ENCODE measurements at places on chromosomes 1 and 21.

DNA sequence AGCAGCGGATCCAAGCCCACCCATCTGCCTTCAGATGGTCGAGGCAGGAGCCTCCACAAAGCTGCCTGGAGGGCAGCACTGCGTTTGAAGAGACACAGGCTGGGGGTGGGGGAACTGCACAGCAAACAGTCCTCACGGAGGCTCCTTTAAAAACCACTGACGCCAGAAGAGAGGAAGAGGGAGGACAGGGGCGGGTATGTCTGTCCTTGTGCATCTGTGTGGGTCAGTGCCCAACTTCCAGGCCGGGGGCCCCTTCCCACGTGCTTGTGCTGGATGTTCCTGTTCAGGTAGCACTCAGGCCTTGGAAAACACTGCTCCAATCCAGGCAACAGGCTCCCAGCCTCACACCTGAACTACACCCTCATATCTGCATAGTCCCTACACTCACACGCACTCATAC lies 7.7 kb downstream of the AHDC1 start:
- DNase-seq: no peak

DNA sequence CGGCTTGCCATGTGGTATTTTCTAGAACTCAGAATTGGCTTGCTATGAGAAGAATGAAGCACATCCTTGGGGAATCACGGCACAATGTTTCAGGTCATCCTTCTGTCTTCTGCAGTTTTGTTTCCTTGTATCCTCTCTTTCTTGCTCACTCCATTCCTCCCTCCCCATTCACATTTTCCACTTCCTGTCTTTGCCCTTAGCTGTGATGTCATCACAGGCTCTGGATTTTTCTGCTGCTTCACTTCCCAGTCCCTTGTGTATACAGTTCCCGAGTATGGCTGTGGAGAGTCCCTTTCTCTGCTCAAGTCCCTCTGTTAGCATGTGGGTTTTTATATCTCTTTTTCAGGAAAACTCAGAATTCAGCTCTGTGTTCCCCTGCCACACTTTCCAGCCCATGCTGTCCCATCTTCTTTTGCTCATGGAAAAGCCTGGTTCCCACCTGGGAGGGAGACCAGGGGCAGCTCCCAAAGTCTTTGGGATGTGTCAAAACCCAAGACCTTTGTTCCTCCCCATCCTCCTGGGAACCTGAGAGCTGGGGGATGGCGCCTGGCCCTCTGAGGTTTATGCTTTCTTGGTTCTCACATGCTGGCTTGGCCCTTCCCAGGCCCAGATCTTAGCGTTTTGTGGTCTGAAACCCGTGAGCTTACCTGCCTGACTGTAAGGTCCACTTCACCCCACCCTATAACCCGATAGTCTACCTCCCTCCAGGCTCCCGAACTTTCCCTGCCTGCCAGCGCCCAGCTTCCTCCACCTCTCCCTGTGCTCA lies 4.8 kb upstream of the RGS16 start:
- DNase-seq: no peak

DNA sequence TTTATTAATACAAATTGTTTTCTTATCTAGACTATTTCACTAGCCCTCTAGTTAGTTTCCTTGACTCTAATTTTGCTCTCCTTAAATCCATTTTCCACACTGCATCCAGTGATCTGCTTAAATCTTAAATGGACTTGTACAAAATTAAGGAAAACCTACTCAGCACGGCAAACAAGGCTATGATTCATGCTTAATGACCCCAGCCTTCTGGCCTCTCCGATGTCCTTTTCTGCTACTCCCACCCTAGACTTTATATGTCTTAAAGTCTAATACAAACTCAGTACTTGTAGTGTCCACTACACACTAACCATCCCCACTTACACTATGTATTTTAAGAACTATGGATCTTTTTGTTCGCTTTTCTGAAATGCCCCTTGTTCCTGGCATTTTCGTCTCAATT lies 2.2 kb downstream of the TMED5 start:
- no peak for DNase-seq

DNA sequence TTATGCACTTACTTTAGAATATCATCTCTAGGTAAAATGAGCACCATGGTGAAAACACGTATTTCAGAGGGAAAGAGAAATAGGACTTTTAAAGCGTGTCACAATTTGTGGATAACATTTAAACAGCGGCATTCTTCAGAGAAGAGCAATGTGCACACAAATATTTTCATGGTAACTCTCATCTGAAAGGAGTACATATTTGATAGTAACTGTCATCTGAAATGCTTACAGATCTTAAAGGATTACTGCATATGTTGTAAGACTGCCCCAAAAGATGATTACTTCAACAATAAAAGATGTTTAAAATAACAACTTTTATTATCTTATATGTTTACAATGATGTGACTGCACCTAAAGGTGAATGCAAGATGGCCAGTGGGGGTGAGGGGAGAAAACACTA lies 408.8 kb downstream of the PLA2G4A start:
- no peak for DNase-seq

GRCh38 chr1:22729912-22730311 lies 19.3 kb downstream of the EPHB2 start:
- DNase-seq: no peak

DNA sequence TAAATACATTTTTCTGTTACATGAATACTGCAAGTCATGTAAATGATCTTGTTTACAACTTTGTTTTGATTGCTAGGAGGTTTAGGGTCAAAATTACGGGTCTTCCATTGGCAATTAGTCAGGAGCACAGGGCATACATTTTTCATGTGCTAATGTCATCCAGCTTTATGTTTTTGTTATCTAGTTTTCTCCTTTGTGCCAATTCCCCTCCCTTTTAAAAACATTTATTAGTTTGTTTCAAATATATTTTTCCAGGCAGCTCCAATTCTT lies 280.9 kb downstream of the GRIK1 start:
- no peak for DNase-seq

DNA sequence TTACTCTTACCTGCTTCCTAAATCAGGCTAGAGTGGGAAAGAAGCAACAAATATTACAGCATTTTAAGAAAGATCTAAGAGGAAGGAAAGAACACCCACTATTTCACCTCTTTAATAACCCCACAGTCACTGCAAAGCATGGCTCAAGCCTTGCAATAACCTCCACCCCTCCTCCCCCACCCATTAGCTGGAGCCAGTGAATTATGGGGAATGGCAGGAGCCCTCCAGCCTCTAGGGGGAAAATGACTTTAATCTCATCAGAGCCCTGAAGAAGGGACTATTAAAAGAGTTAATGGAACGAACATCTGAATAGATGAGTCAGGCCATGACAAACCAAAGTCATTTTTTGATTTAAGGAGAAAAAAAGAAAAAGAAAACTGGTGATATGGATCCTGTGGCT lies 630.7 kb upstream of the PLXNA2 start:
- DNase-seq: no peak

DNA sequence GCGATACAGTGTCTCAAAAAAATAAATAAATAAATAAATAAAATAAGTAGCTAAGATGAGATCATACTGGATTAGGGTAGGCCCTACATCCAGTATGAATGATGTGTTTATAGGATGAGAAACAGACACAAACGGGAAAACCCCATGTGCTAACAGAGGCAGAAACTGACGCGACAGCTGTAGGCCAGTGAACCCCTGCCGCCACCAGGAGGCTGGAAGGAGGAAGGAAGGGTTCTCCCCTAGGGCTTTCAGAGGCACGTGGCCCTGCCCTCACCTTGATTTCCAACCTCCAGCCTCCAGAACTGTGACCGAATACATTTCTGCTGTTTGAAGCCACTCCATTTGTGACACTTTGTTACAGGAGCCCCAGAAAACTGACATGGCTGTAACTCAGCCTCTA lies 38.5 kb downstream of the CHD5 start:
- no peak for DNase-seq

DNA sequence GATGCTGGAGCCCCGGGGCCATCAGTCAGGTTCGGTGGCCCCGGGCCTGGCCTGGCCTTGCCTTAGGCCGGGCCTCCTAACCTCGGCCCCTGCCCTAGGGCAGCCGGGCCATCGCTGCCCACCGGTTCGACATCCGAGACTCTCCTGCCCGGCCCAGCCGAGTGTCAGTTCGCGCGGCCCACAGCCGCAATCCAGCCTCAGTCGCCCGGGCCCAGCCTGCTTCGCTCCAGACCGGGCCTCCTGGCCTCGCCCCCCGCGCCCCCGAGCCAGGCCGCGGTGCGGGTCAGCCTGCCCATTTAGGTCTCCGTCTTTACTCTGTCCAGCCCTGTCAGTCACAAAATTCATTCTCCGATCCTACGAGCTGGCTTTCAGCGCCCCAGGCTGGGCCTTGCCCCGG lies 777 bp downstream of the LRRC41 start:
- DNase-seq: peak; percentile 48

DNA sequence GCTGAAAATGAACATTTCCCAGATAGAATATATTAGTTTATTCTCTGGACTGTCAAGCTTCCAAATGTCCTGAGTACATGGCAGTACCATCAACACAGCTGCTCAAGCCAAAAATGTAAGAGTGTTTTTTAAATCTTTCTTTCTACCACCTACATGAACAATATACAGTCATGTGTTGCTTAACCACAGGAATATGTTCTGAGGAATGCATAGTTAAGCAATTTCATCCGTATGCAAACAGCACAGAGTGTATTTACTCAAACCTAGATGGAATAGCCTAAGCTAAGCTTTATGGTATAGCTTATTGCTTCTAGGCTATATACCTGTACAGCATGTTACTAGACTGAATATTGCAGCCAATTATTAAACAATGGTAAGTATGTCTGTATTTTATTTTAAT lies 561.9 kb upstream of the ADGRL4 start:
- DNase-seq: no peak

GRCh38 chr1:1328254-1328653 lies 2.8 kb upstream of the TAS1R3 start:
- no peak for DNase-seq

DNA sequence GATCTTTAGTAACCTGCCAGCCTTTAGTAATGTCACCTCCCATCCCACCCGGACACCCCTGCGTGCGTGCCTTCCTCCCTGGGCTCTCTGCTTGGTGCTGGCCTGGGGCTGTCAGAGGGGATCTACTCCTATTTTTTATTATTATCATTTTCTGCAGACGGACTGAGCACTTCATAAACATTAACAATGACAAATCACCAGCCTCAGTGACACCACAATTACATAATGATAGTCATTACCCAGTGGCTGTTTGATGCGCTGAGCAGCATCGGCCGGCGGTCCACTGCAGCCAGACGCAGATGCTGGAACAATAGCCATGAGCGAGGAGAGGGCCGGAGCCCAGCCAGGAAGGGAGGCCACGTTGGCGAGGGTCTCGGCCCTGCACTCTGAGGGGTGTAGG lies 309.3 kb upstream of the AJAP1 start:
- no peak for DNase-seq

DNA sequence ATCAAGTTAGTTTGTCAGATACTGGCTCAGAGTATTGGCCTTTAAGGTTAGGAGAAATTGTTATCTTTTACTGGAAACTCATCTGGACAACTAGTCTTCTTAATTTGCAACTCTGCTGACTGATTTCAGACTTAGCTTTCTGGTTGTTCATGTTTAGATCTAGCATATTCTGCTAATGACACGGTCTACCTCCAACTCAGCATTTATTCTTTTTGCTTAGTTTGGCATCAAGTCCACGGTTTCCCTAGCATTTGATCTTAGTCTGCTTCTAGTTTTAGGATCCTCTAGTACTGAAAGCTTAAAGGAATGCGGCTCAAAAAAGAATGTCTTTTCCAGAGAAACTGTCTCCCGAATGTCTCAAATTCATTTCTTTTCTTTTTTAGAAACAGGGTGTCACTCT lies 75.6 kb upstream of the SLFNL1 start:
- no peak for DNase-seq

DNA sequence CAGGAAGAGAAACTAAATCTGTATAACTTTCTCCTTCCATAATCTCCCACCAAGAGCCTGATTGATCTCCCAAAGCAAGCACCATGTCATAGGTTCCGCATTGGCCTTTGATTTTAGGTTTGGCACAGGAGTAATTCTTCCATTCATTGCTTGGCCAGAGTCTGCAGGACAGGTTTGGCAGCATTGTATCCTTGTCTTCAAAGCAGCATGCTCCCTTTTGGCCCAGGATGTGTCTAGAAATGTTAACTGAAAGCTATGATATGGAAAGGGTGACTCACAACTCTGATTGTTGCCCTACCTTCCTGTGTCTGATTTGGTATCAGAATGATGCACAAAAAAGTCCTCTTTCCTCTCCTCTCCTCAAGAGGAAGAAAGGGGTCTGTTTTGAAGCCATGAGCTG lies 824.3 kb upstream of the PRMT6 start:
- DNase-seq: no peak

DNA sequence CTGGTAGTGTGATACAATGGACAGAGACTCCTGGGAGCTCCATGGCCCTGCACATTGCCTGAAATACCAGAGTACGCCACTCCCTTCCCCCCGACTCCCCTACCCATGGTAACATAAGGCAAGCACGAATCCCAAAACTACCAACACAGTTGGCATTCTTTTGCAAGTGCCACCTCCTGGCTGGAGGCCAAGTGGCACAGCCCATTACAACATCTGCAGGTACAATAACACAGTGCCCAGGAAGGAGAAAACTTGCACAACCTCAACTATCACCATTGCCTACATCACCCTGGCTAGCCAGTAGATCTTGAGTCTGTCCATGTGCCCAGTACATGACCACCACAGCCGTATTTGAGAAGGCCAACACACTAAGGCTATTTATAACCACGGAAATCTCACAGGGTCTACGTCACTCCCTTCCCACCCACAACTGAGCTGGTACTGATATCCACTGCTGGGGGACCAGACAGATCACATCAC lies 11.7 kb downstream of the ADAMTS1 start:
- no peak for DNase-seq

GRCh38 chr1:58290685-58291372 lies 255.7 kb downstream of the OMA1 start:
- DNase-seq: no peak

DNA sequence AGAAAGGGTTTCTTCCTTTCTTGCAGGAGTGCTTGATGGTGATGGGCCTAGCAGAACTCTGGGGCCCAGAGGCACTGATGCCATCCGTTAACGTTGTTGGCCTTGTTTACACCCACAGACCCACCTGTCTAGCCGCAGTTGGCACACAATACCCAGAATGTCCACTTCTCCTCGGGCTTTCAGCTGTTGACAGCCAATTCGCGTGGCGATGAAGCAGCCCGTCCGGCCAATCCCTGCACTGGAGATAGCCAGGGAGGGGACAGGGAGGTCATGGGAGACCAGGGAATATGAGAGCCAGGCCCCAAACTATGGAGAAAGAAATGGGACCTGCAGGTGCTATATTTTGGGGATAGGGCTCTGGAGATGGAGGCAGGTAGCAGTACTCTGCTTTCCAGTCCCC lies 5.7 kb upstream of the ARL8A start:
- no peak for DNase-seq

GRCh38 chr1:229406798-229407197 lies 27.1 kb downstream of the ACTA1 start:
- no peak for DNase-seq

GRCh38 chr1:44828841-44829440 lies 14.1 kb downstream of the PTCH2 start:
- no peak for DNase-seq

DNA sequence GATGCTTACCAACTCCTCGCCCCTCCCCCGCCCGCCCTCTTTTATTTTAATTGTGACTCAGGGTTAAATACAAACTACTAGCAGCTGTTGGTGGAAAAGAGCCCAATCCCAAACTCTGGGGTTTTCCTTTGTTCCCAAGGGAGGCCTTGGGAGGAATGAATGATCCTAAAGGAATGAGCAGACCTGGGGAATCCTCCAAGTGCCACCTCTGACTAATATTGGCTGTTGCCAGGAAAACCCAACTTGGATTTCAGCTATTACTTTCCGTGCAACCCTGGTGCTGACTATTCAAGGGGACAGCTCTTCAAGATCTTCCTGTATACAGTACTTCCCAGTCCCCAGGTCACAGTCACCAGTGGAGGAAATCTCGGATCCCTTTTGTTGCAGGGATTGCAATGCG lies 1.3 kb upstream of the S100A10 start:
- no peak for DNase-seq

Measured in stimulated activated naive CD4-positive, alpha-beta T cell (primary cell).